ENCODE measurements at places on chromosomes 3 and 15.
A peak's percentile ranks its signal among the peaks of the same experiment; 100 is the strongest.

DNA sequence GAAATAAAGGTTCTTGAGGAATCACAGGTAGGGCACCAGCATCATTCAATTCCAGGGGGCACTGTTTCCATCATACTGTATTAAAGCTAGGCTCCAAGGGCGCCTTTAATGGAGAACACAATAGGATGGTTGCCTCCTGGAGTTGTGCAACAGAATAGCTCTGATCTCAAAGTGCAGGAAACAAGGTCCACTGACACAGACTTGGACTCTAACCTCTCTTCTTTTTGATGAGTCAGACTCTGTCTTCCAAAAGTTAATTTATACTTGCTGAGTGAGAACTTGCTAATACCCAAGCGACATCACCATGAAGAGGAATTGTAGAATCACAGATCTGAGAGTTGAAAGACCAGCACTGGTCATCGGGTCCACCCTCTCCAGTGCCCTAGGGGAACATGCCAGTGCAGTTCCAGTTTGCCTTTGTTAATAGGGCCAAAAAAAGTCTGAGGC, 94.4 kb upstream of the PHLDB2 start:
- no peaks in the 10 kb centered on the region for H3K36me3 ChIP-seq
- no peak overlapping the region for H3K4me3 ChIP-seq
- peak; percentile 26 for DNase-seq
- no peak overlapping the region for H3K27ac ChIP-seq
- peaks cover 45% of the 10 kb centered on the region for H3K4me1 ChIP-seq
- H3K27me3 ChIP-seq = no peaks in the 10 kb centered on the region

GRCh38 chr3:48110463-48110862, 77.8 kb downstream of the CDC25A start:
- no peaks in the 10 kb centered on the region for H3K27me3 ChIP-seq
- H3K27ac ChIP-seq = no peak overlapping the region
- no peaks in the 10 kb centered on the region for H3K36me3 ChIP-seq
- H3K4me1 ChIP-seq = no peaks in the 10 kb centered on the region

DNA sequence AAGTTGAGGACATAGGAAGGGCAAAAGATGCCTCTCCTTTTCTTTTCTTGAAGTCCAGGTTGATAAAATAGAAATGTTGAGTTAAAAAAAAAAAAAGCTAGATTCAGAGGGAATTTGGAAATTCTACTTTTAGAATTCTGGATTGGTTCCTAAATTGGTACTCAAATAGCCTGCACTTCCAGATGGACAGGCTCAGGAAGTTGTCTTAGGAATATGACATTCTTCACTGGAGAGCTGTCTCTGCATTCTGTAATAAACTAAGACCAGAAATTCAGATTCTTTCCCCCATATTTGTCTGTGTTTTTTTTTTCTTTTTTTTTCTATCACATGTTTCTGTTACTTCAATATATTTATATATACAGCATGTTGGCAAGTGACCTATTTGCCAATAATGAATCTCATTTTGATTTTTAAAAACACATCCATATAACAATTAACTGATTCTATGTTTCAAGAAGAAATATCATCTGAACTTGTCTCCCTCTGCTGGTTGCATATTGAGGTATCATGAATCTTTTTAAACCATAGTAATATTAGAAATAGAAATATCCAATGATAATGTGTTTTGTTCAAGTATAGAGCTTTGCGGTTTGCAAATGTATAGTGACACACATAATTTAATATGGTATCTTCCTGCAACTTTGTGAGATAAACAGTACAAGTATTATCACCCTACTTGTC, 8.5 kb upstream of the LSAMP start:
- H3K36me3 ChIP-seq = no peaks in the 10 kb centered on the region
- no peak overlapping the region for H3K4me3 ChIP-seq
- no peaks in the 10 kb centered on the region for H3K4me1 ChIP-seq
- H3K27ac ChIP-seq = no peak overlapping the region
- no peak for DNase-seq

- DNase-seq = no peak
- H3K4me1 ChIP-seq = no peaks in the 10 kb centered on the region
- H3K27me3 ChIP-seq = no peaks in the 10 kb centered on the region
- H3K27ac ChIP-seq = no peak overlapping the region
These were observed 253.7 kb downstream of the PLCL2 start for GRCh38 chr3:17138246-17139039.

DNA sequence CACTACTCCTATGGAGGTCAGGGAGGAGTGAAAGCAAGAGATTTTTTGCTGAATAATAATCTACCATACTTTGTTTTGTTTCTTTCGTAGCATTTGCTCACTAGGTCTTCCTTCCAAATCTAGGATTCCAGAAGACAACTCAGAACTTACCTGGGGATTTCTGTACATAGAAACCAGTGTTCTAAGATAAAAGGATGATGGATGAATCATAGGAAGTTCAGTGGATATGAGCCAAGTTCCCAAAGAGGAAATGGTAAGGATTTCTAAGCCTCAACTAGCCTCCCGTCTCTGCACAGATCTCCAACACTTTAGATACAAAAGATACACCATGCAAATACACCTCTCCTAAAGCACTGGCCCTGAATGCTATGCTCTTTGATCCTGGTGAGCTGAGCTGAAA, 283.9 kb downstream of the TAFA4 start:
- H3K4me1 ChIP-seq = no peaks in the 10 kb centered on the region
- H3K4me3 ChIP-seq = no peak overlapping the region
- no peak for DNase-seq
- no peaks in the 10 kb centered on the region for H3K36me3 ChIP-seq
- no peaks in the 10 kb centered on the region for H3K27me3 ChIP-seq

GRCh38 chr3:46948830-46949671, 27.5 kb downstream of the CCDC12 start:
- no peaks in the 10 kb centered on the region for H3K27me3 ChIP-seq
- peaks cover 3% of the 10 kb centered on the region for H3K36me3 ChIP-seq
- peak; percentile 36 for DNase-seq
- H3K27ac ChIP-seq = peak overlapping the region; percentile 95

DNA sequence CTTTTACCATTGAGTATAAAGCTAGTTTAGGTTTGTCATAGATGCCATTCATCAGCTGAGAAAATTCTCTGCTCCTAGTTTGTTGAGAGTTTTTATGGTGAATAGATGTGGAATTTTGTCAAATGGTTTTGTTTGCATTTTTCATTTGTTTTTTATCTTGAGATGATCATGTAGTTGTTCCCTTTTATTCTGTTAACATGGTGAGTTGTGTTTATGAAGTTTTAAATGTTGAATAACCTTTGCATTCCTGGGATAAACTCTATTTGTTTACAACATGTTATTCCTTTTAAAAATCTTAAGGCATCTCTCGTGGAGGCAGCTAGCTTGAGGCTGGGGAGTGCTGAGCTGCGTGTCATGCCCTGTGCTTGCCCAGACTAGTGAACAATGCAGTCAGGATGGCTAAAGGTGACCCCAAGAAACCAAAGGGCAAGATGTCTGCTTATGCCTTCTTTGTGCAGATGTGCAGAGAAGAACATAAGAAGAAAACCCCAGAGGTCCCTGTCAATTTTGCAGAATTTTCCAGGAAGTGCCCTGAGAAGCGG, 48.5 kb downstream of the ANAPC13 start:
- DNase-seq = no peak
- H3K27me3 ChIP-seq = no peaks in the 10 kb centered on the region
- no peaks in the 10 kb centered on the region for H3K4me1 ChIP-seq
- no peak overlapping the region for H3K27ac ChIP-seq

DNA sequence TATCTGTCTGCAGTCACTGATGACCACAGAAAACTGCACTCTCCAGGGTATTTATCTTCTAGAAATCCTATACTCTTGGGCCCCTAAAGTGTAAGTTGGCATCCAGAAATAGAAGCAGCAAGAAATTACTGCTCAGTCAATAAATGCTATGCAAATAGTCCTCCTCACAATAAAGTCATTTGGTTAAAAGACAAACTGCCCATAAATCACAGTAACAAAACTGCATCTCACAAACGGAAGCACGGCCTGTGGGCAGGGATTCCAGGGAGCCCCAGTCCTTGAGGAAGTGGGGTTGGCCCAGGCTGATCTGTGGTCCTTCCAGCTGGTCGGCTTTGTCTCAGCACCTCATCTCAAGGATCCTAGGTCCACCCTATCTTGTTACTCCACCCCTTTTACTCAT, 29.7 kb upstream of the SPATA12 start:
- no peak overlapping the region for H3K27ac ChIP-seq
- no peak overlapping the region for H3K4me3 ChIP-seq
- H3K27me3 ChIP-seq = no peaks in the 10 kb centered on the region
- no peaks in the 10 kb centered on the region for H3K4me1 ChIP-seq
- no peak for DNase-seq

DNA sequence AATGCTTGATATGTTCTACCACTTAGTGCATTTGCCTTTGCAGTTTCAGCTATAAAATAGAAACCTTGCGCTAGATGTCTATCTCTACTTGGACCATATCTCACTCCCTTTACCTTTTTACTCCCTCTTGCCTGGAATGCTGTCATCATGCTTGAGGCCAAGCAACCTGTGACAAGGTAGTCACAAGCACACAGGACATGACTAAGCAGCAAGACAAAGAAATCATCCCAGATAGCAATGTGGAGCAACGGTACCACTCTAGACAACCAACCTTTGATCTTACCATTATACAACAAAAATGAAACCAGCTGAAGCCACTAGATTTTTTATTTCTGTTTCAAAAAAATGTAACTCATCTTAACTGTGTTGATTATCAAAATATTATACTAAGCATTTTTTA, 50.5 kb upstream of the SPSB4 start:
- no peaks in the 10 kb centered on the region for H3K27me3 ChIP-seq
- H3K4me1 ChIP-seq = peaks cover 10% of the 10 kb centered on the region
- H3K27ac ChIP-seq = no peak overlapping the region
- H3K36me3 ChIP-seq = no peaks in the 10 kb centered on the region

GRCh38 chr15:79811406-79812405, 85.1 kb downstream of the MTHFS start:
- no peak overlapping the region for H3K4me3 ChIP-seq
- no peaks in the 10 kb centered on the region for H3K27me3 ChIP-seq
- DNase-seq = no peak
- no peaks in the 10 kb centered on the region for H3K4me1 ChIP-seq
- no peak overlapping the region for H3K27ac ChIP-seq

- H3K4me3 ChIP-seq = no peak overlapping the region
- 0 out of 2 replicates have a peak, but pooled peaks cover 7% of the 10 kb centered on the region for H3K4me1 ChIP-seq
- no peaks in the 10 kb centered on the region for H3K36me3 ChIP-seq
- DNase-seq = no peak
- H3K27me3 ChIP-seq = no peaks in the 10 kb centered on the region
These were observed 3.0 kb downstream of the MYEF2 start for GRCh38 chr15:48175126-48175525.

GRCh38 chr3:119490153-119490552, 8.2 kb upstream of the TIMMDC1 start:
- DNase-seq = no peak
- no peak overlapping the region for H3K4me3 ChIP-seq
- no peak overlapping the region for H3K27ac ChIP-seq
- no peaks in the 10 kb centered on the region for H3K4me1 ChIP-seq

DNA sequence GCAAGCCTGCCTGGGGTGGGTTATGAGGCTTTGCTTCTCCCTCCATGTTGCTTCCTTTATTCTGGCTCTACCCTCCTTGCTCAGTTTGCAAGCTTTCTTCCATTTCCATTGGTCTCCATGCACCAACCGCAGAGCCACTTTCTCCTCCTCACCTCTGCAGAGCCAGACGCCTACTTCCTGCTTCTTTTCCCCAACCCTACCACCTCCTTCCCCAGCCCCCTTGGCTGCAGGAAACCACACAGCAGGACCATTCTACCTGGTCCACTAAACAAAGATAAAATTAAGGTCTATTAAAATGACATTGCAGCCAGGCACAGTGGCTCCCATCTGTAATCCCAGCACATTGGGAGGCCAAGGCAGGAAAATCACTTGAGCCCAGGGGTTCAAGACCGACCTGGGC, 10.0 kb upstream of the CAV3 start:
- H3K27ac ChIP-seq = no peak overlapping the region
- no peak overlapping the region for H3K4me3 ChIP-seq
- H3K36me3 ChIP-seq = no peaks in the 10 kb centered on the region
- no peak for DNase-seq
- H3K27me3 ChIP-seq = no peaks in the 10 kb centered on the region
- no peaks in the 10 kb centered on the region for H3K4me1 ChIP-seq

- no peaks in the 10 kb centered on the region for H3K36me3 ChIP-seq
- H3K4me3 ChIP-seq = no peak overlapping the region
- H3K4me1 ChIP-seq = peaks cover 5% of the 10 kb centered on the region
- no peaks in the 10 kb centered on the region for H3K27me3 ChIP-seq
- H3K27ac ChIP-seq = no peak overlapping the region
These were observed 340.6 kb downstream of the SOX2 start for GRCh38 chr3:182052332-182052731.

DNA sequence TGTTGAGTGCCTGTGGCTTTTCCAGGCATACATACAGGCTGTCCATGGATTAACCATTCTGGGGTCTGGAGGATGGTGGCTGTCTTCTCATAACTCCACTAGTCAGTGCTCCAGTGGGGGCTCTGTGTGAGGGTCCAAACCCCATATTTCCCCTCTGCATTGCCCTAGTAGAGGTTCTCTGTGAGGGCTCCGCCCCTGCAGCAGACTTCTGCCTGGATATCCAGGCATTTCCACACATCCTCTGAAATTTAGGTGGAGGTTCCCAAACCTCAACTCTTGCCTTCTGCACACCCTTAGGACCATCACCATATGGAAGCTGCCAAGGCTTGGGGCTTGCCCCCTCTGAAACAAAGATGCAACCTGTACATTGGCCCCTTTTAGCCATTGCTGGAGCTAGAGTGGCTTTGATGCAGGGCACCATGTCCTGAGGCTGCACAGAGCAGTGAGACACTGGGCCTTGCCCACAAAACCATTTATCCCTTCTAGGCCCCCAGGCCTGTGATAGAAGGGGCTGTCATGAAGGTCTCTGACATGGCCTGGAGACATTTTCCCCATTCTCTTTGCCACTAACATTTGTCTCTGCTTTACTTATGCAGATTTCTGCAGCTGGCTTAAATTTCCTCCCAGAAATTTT, 400.1 kb upstream of the MDFIC2 start:
- H3K36me3 ChIP-seq = no peaks in the 10 kb centered on the region
- H3K4me3 ChIP-seq = no peak overlapping the region
- H3K27me3 ChIP-seq = no peaks in the 10 kb centered on the region
- no peak for DNase-seq
- no peaks in the 10 kb centered on the region for H3K4me1 ChIP-seq

GRCh38 chr3:119624002-119624720, 26.5 kb downstream of the PLA1A start:
- no peaks in the 10 kb centered on the region for H3K36me3 ChIP-seq
- no peak overlapping the region for H3K4me3 ChIP-seq
- no peak overlapping the region for H3K27ac ChIP-seq
- H3K27me3 ChIP-seq = no peaks in the 10 kb centered on the region
- no peaks in the 10 kb centered on the region for H3K4me1 ChIP-seq

GRCh38 chr3:139537795-139538621, 1.5 kb downstream of the RBP1 start:
- peaks cover 19% of the 10 kb centered on the region for H3K4me1 ChIP-seq
- no peaks in the 10 kb centered on the region for H3K27me3 ChIP-seq
- no peaks in the 10 kb centered on the region for H3K36me3 ChIP-seq
- no peak for DNase-seq
- H3K4me3 ChIP-seq = no peak overlapping the region

GRCh38 chr3:7721869-7722268, 779.8 kb upstream of the LMCD1 start:
- no peak overlapping the region for H3K27ac ChIP-seq
- H3K27me3 ChIP-seq = no peaks in the 10 kb centered on the region
- DNase-seq = no peak
- H3K36me3 ChIP-seq = no peaks in the 10 kb centered on the region
- H3K4me1 ChIP-seq = no peaks in the 10 kb centered on the region
